ENCODE measurements at places on chromosomes 3 and 15.

GRCh38 chr3:119360736-119361462 lies 66.7 kb downstream of the ARHGAP31 start:
- H3K4me3 ChIP-seq: no peak overlapping the region
- no peaks in the 10 kb centered on the region for H3K36me3 ChIP-seq
- no peak overlapping the region for H3K27ac ChIP-seq
- DNase-seq: no peak

DNA sequence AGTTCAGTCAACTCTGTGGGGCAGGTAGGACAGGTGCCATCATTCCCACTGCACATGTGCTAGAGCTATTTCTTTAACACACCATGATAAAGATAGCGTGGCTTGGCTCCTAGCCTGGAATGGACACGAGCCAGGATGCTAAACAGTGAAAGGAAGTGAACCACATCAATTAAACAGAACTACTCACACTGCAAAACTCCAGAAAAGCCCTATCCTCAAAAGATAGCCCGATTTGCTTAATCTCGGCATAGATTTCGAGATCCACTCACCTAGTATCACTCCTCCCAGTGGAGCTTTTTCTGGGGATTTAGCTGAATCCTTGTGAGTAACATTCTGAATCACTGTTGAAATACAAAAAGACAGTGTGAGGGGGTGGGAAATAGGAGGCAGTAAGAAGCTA lies 118.0 kb downstream of the ABI3BP start:
- H3K4me3 ChIP-seq: no peak overlapping the region
- H3K27ac ChIP-seq: no peak overlapping the region
- H3K36me3 ChIP-seq: no peaks in the 10 kb centered on the region
- no peaks in the 10 kb centered on the region for H3K27me3 ChIP-seq

DNA sequence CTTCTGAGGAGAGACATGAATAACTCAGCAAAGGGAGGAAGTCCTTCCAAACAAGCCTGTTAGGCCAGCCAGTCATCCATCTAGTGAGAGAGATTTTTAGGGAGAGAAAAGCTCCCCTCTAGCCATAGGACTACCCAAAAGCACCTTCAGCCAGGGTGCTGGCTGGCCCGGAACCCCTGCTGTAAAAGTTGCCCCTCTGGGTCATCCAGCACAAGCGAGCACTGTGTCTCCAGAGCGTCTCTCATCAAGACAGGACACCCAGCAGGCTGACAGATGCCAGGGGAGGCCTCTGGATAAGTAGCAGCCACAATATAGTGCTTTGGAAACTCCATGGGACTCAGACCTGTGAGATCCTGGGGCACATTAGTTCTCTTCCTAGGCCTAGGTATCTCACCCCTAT lies 24.5 kb downstream of the ANXA2 start:
- no peaks in the 10 kb centered on the region for H3K4me1 ChIP-seq
- DNase-seq: no peak
- no peaks in the 10 kb centered on the region for H3K36me3 ChIP-seq
- H3K4me3 ChIP-seq: no peak overlapping the region
- H3K27ac ChIP-seq: no peak overlapping the region

- no peak overlapping the region for H3K4me3 ChIP-seq
- H3K36me3 ChIP-seq: no peaks in the 10 kb centered on the region
- no peak overlapping the region for H3K27ac ChIP-seq
- H3K4me1 ChIP-seq: no peaks in the 10 kb centered on the region
- no peaks in the 10 kb centered on the region for H3K27me3 ChIP-seq
These were observed 29.8 kb downstream of the HOMER2 start for GRCh38 chr15:82922737-82923136.
